ENCODE measurements at places on chromosomes 3 and 15.

DNA sequence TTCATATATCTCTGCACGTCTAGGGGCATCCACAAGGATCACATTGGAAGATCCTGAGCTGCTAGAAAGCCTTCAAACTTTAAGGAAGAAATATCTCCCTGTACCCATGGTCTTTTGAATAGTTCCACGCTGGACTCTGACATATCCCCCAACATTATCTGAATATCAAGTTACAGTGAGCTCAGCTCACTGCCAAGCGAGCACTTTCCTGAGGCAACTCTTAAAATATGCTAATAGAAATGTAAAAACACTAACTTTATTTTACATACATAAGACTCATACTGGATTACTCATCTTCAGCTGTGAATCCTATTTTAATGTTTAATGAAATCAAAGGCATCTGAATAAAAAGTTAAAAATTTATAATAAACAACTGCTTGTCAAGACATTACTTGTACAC lies 420.2 kb upstream of the CCDC54 start:
- no peak for DNase-seq

DNA sequence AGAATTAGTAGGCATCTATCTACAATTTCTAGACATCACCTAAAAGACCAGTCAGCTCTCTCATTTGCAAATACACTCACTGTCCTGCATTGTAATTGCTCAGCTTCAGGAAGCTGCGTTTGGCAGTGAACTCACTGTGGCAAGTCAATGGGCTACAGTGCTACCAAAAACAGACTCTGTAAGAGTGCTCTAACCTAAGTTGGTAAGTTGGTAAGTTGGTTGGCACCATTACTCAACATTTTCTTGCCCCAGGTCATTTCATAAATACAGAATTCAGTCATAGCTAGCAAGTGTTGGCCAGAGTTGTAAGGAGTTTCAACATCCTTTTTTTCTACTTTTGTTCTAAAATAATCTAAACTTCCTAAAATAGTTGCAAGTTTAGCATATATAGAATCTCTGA lies 466.3 kb downstream of the NAALADL2 start:
- DNase-seq, result no peak

- peak; percentile 6 for DNase-seq
Observed at GRCh38 chr3:64399205-64399800, 174.0 kb upstream of the PRICKLE2 start.

DNA sequence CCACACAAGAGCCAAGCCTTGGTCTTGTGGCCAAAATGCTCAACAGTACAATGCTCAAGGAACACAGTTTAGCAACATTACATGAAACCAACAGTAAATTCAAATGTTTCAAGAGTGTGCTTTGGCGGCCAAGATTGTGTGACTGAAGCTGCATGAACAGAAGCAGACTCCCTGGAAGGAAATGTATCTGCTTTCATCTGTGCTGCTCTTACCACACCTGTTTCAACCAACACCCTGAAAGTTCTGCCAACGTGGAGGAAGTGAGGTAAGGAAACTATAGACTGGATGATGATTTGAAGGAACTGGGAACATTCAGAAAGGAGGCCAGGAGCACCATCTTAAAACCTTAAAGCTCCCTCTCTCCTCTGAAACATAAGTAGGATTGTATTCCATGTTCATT lies 55.7 kb downstream of the MB21D2 start:
- no peak for DNase-seq

- DNase-seq, result no peak
Observed at GRCh38 chr3:42875325-42876151, at the start of gene CYP8B1. Gene CYP8B1, minus strand, starts transcription at chr3:42875879. Its CDS starts 63 bp downstream, at chr3:42875816.

- DNase-seq, result no peak
Observed at GRCh38 chr3:138908846-138909245, 38.1 kb downstream of the FOXL2 start.

- DNase-seq, result no peak
Observed at GRCh38 chr15:101128221-101129015, 123.4 kb downstream of the CHSY1 start.

DNA sequence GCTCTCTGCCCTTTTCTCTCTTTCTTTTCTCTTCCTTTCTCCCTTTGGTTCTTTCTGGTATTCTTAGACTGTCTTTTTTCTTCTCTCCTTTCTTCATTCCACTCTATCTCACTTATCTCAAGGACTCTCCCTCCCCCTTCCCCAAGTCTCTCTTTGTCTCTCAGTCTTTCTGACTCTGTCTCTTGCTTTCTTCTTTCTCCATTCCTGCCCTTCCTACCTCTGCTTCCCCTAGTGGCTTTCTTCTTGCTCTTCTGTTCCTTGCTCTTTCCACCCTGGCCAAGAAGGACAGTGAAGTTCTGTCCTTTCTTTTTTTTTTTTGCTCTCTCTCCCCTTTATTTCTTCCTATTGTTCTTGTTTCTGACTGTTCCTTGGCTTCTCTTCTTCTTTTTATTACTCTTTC lies 22.3 kb upstream of the RPL39L start:
- no peak for DNase-seq

- no peak for DNase-seq
Observed at GRCh38 chr15:96448923-96449322, 118.4 kb downstream of the NR2F2 start.

DNA sequence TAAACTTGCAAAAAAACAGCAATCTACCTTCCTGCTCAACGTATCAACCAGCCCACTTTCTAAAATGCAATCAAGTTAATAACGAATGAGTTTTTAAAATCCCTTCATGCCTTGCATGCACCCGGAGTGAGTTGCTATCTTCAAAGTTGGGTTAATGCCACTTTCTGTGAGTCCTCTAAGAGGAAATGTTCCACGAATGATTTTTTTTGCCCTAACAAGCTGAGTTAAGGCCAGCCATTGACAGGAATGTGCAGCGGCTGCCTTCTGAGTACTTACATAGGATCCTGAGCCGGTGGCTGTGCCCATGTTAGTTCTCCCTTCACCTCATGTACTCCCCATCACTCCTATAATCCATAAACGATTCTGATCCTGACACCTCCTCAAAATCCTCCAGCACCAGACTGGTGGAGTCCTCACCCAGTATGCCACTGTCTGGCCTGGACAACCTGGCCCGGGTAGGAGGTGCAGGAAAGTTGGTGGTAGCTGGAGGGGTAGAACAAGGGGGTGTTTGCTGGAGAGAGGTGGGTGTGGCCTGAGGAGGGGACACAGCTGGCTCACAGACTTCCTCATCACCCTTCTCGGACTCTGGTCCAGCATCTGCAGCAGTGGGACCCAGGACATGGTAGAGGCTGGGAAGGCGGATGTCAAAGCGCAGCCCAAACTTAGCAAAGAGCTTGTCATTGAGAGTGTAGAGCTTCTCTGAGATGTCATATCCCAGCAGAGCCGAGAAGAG lies 12.4 kb downstream of the POPDC2 start:
- DNase-seq, result no peak

DNA sequence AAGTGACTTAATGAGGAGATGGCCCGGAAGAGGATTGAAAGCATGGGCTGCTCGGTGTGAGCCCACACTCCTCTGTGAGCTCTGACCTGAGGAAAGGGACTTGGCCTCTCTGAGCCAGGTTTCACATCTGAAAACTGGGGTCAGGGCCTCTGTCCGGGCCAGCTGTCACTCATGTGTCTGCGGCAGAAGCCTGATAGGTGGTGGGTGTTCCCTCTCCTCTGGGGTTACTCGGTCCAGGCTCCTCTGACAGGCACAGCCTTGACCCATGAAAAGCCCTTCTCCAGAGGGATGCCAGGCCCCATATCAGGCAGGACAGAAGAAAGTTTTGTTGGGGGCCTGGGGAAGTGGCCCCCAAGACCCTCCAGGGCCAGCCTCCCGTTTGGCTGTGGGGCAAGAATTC lies 131.4 kb downstream of the CHSY1 start:
- no peak for DNase-seq

DNA sequence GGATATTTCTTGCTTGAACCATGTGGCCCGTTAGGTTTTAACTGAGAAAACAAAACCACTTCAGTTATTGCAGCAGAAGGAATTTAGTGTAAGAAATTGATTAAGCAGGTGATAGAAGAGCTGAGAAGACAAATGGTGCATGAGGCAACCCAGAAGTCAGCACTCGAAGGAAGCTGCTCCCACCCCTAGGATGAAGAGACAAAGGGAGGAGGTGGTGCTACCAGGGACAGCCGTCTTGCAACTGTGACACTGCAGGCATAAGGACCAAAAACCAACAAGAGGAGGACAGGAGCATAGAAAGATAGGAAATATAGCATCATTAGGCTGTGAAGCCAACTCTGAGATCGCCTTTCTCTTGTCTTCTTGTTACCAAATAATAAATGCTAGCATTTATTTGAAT lies 89.0 kb downstream of the IL20RB start:
- DNase-seq, result no peak

DNA sequence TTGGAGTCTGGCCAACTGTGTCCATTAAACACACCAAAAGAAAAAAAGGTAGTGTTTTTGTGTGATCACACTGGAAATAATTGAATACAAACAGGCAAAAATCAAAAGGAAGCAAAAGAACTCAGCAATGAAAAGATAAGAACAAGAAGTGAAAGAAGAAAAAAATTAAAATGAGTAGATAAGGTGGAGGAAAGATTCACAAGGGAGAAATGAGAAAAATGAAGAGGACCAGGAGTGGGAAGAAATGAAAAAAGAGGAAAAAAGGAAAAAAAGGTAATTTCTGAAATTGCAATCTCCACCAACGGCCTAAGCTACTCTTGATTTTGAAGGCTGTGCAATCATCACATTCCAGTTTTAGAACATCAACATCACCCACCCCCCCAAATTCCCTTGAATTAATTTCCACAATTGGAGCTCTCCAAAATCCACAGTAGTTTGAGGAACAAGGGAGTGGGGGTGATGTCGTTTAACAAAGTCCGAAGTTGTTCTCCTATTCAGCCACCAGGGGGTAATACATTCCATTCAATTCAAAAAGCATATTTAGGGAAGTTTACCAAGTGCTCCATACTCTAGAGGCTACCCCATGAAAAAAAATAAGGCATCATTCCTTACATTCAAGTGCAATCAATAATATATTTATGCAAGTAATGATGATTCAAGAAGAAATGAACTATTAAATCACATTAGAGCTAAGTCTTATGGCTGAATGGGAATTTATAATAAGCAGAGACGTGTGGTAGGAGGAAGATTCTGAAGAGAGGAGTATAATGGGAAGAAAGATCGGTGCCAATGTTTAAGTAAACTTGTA lies 37.4 kb downstream of the ZNF860 start:
- DNase-seq, result peak; percentile 24

GRCh38 chr15:100254691-100255090 lies 87.1 kb downstream of the ADAMTS17 start:
- DNase-seq, result no peak

DNA sequence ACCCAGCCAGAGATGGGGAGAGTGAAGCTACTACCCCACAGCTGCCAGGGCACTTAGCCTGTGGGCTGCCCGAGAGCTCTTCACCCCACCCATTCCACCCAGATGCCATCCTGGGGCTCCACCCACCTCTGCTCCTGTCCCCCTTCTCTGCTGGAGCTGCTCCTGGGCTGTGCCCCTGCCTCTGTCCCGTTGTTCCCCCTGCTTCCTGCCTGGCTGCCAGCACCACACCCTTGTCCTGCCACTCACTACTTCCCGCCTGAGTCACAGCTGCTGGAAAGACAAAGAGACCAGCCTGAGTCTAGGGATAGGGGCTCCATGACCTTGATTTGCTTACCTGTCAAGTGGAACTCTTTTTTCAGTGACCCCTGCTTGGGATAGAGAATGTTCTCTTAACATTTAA lies 12.4 kb downstream of the GNAI2 start:
- DNase-seq, result no peak

- DNase-seq, result no peak
Observed at GRCh38 chr3:64903006-64903405, 215.2 kb upstream of the ADAMTS9 start.

- no peak for DNase-seq
Observed at GRCh38 chr3:124995460-124995994, 60.3 kb downstream of the HEG1 start.

DNA sequence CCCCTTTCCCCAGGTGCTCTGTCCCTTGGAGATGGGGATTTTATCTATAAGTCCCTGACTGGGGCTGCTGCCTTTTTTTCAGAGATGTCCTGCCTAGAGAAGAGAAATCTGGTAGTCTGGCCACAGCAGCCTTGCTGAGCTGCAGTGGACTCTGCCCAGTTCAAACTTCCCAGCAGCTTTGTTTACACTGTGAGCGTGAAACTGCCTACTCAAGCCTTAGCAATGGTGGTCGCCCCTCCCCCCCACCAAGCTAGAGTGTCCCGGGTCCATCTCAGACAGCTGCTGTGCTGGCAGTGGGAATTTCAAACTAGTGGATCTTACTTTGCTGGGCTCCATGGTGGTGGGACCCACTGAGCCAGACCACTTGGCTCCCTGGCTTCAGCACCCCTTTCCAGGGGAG lies 38.9 kb downstream of the TMEM266 start:
- no peak for DNase-seq

DNA sequence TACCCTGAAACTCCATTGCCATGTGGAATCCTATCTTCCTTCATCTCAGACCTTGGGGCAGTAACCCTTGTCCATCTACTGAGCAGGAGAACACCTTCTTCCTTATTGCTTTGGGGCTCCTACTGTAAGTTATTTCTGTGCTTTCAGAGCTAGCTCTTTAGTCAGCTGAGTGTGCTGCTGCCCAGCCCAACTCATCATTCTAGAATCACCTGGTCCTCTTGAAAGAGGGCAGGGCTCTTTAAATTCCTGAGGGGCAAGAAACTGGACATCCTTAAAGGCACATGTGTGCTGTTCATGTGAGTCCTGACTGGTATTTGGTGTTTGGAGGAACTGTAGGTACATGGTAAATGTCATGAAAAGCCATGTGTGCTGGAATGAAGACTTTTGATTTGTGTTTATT lies 140.9 kb downstream of the ARNT2 start:
- no peak for DNase-seq

DNA sequence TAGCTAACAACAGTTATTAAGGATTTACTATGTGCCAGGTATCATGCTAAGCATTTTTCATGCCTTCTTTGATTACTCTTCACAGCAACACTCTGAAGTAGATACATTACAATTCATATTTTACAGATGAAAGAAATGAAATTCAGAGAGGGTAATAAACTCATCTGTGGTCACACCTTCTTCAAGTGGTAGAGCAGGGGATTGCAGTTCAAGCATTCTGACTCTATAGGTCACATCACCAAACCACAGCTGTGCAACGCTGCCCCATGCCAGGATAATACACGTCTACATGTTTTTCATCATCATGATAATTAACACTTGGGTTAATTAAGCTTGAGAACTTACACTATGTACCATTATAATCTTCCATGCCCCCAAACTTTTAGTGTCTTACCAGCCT lies 98.5 kb downstream of the LRRC3B start:
- no peak for DNase-seq

GRCh38 chr3:112815981-112816380 lies 30.7 kb downstream of the CD200R1L start:
- no peak for DNase-seq
